ENCODE measurements at places on chromosomes 16 and 17. TPM values are rescaled to one million over a fixed set of nuclear protein-coding genes. Genes with fewer than 3 reads are reported as not detected.

The PABPN1L gene
- total RNA-seq, result not detected

The VPS25 gene
- 57.2 TPM for total RNA-seq

The KRT24 gene
- total RNA-seq, result not detected

The DHRS7C gene
- not detected for total RNA-seq

DNA sequence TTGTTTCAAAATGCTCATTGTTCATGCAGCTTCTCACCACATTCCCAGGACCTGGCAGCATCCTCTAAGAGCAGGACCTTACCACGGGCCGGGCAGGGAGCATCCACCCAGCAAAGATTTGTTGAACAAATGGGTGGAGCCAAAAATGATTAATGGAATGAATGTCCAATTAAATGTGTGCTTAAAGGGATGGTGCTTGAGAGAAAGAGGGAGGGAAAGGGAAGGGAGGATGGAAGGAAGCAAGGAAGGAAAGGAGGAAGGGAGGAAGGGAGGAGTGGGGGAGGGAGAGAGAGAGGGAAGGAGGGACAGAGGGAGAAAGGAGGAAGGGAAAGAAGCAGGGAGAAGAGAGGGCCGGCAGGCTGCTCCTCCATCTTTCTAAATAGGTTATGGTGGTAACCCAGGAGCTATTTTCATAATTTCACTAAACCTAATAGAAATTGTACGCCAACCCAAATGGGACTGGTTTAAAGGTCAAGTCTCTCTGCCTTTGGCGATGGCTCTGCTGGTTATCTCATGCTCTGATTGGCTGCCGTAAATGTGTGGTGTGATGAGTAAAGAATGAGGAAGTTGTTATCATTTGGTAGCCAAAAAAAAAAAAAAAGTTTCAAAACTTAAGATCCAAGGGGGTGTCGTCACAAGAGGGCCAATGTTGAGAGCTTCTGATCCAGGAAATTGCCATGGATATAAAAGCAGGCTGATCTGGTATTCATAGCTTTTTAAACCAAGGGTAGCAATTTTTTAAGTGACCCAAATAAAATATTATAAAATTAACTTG lies 126.7 kb upstream of the FOXF1 start:
- no peaks in the 10 kb centered on the region for H3K36me3 ChIP-seq
- H3K27me3 ChIP-seq, result no peaks in the 10 kb centered on the region
- peak overlapping the region; percentile 75 for H3K27ac ChIP-seq
- peaks cover 65% of the 10 kb centered on the region for H3K4me1 ChIP-seq
